Activated T-helper 9 cell treated with anti-CD3 and anti-CD28 coated beads, Interleukin-2, amount 50 U/mL, for 16 hours (primary cell): ENCODE measurements at places on chromosomes 6 and 20.

- peak; percentile 10 for DNase-seq
Observed at GRCh38 chr20:1301031-1301529, 27.9 kb downstream of the SDCBP2 start.

DNA sequence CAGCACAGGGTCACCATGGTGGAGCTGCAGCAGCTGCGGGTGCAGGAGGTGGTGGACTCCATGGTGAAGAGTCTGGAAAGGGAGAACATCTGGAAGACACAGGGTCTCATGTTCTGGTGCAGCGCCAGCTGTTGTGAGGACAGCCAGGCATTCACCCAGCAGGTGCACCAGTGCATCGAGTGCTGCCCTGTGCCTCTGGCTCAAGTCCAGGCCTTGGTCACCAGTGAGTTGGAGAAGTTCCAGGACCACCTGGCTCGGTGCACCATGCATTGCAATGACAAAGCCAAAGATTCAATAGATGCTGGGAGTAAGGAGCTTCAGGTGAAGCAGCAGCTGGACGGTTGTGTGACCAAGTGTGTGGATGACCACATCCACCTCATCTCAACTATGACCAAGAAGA, 22.9 kb upstream of the RIPK1 start:
- DNase-seq, result no peak

DNA sequence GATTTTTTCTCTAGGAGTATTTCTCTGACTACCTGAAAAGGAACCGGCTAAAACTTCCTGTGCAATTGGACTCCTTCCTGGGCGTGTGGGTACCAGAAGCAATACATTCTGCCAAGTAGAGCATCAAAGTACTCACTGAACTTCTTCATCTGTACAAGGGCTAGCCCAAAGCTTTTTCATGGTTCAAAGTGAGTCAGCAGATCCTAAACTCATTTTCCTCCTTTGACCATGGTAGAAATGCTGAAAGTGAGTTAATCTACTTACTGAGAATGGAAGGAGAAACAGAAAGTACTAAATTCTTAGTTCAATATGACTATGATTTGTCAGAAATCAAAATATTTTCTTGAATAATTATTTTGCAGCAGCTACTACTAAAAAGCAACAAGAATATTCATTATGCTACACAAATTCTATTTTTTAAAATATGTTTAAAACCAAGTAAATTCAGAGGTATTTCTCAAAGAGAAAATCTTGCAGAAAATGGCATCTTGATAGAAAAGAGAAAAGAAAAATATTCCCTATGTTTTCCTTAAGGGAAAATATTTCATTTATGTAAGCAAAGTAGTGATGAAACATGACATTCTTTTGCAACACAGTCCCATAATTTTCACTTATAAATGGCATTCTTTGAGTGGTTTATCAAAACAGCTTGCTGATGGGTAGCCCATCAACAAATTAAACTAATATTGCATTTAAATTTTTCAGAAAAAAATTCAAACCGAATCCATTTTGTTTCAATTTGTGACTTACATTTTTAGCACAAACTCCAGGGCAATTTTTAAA, 3.7 kb upstream of the BEND6 start:
- DNase-seq, result no peak

DNA sequence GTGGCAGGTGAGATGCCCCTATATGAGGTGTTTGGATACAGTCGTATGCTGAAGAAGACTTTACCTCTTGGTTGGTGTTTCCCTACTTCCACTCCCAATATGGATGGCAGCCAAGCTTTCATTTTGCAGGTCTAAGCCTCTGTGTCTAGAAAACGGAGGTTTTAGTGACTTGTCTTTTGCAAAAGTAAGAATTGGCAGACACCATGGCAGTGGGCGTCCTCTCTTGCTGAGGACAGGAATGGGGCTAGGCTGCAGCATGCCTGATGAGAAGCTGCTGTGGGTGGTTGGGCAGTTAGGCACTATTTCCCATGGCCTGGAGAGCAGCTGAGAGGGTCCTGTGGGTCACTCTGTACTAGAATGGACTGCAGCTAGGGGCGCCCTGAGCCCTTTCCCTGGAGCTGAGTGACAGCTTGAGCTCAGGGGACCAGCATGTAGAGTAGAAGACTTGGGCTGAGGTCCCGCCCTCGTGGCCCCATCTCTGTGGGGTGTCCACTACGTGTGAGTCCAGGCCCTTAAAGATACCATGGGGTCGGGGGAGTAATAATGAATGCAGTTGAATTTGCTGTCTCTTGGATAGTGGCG, 127.4 kb downstream of the CDH26 start:
- DNase-seq, result no peak

DNA sequence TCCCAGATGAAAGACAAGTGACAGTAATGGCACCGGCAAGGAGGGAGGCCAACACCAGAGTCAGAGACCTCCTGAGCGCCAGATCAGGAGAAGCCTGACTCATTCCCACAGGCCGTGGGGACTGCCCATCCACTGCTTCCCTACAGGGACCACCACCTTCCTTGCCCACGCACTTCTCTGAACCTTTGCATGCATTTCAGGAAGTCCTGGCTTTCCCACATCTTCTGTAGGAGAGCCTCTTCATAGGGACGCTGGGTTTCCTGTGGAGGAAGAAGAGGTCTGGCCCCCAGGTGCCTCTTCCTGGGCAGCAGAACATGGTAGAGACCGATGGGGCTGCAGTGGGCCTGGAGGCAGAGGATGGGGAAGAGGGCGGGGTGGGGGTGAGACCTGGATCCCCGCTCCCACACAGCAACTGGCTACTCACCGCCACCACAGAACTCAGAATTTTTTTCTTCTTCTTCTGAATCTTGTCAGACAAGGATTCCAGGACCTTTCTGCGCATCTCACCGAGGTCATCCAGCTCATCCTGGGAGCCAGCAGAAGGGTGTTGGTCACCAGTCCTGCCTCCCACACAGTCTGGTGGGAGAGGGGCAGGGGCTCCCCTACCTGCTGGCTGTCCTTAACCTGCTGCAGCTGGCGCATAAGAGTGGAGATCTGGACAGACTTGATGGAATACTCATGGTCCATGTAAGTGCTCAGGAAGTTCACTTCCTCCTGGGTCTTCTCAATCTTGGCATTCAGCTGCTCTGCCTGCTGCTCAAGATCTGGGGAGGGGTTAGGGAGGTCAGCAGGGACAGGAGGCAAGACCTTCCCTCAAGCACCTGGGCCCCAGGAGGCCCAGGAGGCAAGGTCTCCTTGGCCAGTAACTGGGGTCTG, 13.7 kb downstream of the C20orf96 start:
- DNase-seq, result no peak

GRCh38 chr20:24199501-24199900, 210.9 kb upstream of the GGTLC1 start:
- no peak for DNase-seq

DNA sequence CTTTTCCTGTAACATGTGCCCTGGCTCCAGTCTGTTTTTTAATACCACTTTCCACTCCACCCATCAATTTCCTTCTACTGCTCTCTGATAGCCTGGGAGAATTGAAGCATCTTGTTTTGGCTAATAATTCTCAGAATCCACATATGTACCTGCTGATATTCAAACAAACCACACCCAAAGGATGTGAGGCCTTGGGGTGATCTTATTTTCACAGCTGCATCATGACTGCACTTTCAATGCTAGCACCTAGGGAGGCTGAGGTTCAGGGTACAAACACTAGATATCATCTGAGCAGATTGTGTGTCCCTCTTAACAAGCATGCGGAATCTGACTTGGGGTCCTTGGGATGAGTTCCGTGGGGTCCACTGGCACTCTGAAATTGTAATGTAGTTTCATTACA, 12.7 kb downstream of the FNDC1 start:
- DNase-seq, result no peak

DNA sequence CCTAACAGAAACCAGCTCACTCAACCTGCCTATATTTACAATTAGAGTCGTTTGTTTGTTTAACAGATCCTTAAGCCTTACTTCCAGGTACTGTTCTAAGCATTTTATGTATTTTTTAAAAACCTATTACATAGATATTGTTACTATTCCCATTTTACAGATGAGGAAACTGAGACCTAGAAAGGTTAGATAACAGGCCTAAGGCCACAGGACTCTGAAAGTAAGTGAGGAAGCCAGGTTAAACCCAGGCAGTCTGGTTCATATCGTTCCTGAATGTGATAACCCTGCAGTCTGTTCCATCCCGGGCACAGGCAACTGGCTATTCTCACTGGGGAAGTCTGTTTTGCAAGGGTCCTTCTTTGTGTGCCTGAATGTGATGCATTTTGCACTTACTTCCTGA, 322.2 kb downstream of the FARS2 start:
- no peak for DNase-seq

DNA sequence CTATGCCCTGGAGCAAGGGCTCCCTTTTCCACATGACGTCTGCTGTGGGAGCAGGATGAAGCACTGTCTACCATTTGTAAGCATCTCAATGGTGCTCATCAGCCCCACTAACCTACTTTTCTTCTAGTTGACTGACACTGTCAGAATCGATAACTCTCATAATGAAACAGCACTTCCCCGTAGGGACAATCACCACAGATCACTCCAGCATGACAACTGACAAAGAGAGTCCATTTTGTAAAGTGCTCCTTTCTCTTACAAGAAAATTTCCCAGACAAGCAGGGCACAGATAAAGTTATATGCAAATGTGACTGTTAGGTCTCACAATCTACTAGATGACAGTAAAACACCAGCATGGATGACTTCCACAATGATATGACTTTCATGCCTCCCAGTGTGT, 46.4 kb downstream of the HEBP2 start:
- DNase-seq, result no peak

- DNase-seq, result no peak
Observed at GRCh38 chr6:90715093-90715655, 128.3 kb upstream of the MAP3K7 start.

DNA sequence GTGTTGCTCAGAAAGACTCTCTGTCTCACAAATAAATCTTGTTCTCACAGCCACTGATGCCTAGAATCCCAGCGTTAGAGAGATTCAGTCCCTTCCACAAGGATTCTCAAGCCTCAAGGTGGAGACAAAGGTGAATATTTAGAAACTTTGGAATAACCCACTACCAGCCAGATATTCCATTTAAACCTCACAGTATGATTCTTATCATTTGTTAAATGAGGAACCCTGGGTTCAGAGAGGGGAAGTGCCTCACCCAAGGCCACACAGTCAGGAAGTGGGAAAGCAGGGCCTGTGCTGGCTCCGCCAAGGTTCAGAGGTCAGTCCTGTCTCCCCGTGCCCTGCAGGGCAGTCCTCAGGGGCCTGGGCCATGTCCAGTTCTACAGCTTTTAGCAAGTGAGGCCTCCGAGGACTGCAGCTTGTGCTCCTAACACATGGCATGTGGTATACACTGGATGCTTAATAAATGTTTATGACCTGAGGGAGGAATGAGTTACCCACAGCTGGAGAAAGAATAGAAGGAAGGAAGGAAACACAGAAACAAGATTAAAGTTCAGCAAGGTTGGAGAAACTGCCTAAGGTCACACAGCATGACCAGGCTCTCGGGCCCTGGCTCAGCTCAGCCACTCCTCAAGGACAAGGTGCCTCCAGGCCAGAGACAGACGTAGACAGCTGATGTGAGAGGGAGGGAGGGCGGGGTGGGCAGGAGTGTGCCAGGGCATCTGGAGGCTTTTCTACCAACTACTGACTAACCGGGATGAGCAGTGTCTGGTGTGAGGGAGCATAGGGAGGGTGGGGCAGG, 3.9 kb upstream of the TGM2 start:
- DNase-seq, result no peak

DNA sequence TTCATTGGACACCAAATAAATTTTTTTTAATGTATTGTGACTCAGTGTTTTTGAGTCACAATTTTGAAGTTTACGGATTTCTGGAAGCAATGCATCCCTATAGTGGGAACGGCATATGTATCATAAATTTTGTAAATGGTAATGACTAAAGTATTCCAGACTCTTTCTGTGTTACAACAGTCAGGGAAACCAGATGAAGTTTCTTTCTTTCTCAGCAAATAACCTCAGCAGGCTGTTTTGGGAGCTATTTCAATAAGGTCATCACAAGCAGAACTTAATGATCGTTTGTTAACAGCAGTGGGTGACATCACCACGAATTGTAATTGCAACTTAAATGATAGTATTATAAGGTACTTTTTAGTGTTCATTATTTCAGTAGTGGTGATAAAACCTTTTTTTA, 52.0 kb downstream of the HIVEP1 start:
- no peak for DNase-seq
